ENCODE measurements at places on chromosomes 1 and 21.
A peak's percentile ranks its signal among the peaks of the same experiment; 100 is the strongest.

- DNase-seq = no peak
Observed at GRCh38 chr1:1165900-1166421, 7.7 kb upstream of the TTLL10 start.

GRCh38 chr1:186925881-186926669 is 97.3 kb downstream of the PLA2G4A start:
- DNase-seq = no peak

GRCh38 chr1:72101840-72102632 is 180.3 kb downstream of the NEGR1 start:
- DNase-seq = no peak

GRCh38 chr1:168977618-168978017 is 128.9 kb upstream of the ATP1B1 start:
- no peak for DNase-seq

DNA sequence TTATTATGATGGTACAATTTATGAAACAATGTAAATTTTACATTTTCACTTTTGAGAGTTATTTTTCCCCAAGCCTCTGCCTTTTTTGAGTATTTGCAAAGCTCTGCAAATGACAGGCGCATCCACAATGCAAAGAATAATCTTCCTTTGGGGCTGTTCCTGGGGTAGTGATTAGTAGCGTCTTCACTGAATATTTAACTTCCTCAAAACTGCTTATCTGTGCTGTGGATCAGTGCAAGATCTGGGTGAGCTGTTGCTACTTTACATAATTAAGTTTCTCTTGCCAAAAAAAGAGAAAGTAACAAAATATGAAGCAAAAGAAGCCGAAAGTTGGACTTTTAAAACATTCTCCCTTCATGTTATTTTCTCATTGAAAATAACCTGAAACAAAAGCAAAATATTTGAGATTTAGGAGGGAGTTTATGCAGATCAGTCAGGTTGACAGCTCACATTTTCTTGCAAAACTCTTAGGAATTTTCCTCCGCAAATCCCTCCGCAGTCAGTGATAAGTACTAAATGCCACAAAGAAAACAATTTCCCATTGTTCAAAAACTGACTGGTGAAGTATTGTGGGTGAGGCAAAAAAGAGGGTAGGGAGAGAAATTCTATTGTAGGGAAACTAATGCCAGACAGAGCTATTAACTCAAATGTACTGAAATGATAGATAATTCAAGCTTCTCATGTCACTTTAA is 276.4 kb upstream of the B3GALT2 start:
- peak; percentile 54 for DNase-seq

DNA sequence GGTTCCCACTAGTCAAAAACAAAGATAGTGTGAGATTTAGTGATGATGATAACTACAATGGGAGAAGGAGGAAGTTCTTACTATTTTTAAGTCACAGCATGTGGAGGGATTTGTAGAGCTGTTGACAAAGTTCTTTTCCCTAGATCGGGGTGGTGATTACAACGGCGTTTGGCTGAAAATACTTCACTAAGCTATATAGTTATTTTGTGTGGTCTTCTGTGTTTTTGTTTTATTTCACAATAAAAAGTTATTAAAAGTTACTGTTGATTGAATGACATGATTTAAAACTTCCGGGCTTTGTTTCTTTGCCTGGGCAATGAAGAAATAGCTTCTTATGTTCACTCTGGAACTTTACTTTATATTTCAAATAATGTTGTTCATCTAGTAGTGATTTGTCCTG is 47.3 kb upstream of the SSX2IP start:
- no peak for DNase-seq

DNA sequence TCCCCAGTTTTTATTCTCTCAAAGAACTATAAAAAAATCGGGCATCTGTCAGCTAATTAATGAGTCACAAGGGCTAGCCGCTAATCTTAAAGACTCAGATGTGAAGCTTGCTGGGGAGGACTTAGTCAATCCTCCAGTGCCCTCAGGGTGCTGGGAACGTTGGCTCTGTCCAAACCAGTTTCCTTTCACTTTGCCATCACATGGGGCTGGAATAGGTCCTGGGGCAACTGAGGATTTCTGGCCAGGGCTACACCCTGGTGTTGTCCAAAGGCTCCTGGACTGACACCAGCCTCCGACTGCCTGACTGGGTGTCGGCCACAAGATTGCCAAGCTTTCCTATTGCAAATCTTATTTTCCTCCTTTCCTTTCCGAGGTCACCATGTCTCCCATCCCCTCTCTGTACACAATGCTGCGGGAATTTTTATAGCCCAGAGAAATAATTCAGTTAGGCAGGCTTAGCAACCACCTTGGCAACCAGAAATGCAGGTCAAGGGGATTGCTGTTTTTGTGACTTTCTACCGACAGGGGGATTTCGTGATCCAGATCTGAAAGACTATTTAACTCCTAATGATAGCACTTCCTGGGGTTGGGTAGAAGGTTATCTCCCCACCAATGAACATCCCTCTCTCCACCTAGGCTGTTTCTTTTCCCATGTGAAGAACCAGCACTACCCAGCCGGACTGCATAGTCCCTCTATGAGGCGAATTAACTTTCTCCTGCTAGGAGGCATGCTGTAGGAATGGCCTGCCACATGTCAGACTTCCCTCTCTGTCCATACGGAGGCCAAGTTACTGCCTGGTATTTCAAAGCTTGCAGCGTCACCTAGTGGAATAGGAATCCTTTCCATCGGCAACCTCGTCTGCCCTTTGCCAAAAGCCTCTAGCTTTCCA is 29.9 kb upstream of the CTBS start:
- no peak for DNase-seq

DNA sequence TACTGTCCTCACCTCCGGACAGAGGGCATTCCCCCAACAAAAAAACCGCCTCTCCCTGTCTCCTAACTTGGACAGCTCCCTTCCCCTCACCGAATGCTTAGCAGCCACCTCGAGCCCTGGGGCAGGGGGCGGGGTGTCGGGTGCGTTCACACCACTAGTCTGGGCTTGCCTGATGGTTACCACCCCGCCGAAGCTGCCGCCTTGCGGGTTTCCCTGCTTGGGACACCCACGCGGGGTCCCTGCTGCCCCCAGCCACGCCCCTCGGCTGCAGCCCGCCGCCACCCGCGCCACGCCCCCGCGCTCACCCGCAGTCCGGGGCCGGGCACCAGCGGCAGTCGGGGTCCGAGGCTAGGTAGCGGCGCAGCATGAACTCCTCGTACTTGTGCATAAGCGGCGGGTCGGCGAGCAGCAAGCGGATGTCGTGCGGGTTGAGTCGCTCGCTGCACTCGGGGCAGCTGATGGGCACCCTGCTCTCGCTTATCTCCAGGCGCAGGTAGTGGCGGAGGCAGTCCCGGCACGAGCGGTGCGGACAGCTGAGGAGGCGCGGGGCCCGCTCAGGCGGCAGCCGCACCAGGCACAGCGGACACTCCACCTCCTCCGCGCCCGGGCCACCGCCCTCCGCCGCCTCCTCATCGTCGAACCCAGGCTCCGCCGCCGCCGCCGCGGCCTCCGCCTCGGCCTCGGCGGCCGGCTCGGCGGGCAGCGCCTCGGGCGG is 706 bp downstream of the RNF19B start:
- peak; percentile 67 for DNase-seq

Data from CD4-positive, alpha-beta T cell treated with Interleukin-17A for 1 hour (primary cell).